Fibroblast of skin of right biceps (primary cell): ENCODE measurements at places on chromosomes 11 and 22.

DNA sequence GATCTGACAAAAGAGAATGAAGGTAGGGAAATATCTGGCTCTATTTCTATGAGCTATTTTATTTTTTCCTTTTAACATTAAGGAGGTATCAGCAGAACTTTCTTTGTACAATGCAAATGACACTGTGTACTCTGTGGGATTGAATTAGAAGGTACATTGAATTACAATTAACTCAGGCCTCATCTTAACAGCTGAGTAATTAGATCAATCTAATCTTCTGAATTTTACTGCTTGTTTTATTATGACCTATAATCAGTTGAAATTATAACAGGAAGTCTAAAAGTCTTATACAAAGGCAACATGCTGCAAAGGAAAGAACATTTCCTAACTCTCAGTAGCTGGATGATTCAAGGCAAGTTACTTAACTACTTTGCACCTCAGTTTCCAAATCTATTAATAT is 69.8 kb downstream of the RELT start:
- DNase-seq: no peak

- no peak for DNase-seq
Measured at GRCh38 chr22:49466878-49467595, 360.6 kb downstream of the BRD1 start.

DNA sequence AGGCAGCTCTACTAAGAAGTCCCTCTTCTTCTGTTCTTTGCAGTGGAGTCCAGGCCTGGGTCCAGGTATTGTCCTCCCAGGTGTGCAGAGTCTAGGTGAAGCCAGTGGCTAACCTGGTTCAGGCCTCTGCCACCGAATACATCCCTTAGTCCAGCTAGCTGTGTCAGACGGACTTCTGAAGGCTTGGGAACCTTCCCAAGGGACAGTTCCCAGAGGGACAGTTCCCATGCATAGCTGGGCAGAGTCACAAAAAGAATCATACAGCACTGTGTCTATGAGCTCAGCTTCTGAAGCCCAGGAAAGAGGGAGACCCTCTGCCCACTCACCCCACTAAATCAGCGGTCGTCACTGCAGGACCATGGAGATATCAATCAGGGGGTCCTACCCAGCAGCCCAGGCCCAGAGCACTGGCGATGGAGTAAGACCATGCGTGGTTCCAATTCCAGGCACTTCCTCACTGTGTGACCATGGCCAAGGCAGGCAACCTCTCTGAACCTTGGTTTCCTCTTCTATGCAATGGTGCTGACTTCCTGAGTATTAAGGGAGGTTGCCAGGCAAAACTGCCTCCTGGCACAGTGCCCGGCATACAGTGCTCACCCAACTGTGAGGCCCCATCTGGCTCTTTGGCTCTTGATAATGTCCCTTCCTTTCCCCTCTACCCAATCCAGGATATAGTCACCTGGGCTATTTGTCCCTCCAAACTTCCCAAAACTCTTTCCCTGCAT is 3.4 kb downstream of the MS4A10 start:
- DNase-seq: no peak

- DNase-seq: no peak
Measured at GRCh38 chr22:44249376-44250147, 63.2 kb downstream of the SHISAL1 start.

- DNase-seq: no peak
Measured at GRCh38 chr11:107040433-107041087, 22.3 kb upstream of the GUCY1A2 start.

DNA sequence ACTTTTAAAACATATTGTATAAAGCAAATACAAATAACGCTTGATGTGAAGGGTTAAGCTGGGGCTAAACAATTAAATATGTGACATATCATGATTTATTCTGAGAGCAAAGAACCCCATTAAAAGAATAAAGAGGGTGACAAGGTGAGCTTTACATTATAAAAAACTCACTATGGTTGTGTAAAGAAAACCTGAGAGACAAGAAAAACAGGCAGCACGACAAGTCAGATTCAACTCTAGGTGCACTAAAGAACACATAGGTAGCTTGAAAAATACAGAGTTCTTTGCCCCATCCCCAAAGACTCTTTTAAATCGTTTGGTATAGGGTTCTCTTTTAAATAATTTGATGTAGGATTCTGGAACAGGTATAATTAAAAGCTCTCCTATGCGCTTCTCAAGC is 63.5 kb downstream of the LUZP2 start:
- DNase-seq: no peak

GRCh38 chr11:665062-665703 is 28.1 kb downstream of the DRD4 start:
- DNase-seq: no peak

GRCh38 chr11:925158-925495 is 543 bp upstream of the AP2A2 start:
- DNase-seq: no peak

GRCh38 chr11:1882265-1883238 is 9.1 kb downstream of the PRR33 start:
- peak; percentile 69 for DNase-seq

GRCh38 chr22:47605886-47606285 is 843.4 kb downstream of the TBC1D22A start:
- no peak for DNase-seq

GRCh38 chr11:65586247-65586630 is 9.4 kb downstream of the KCNK7 start:
- no peak for DNase-seq

DNA sequence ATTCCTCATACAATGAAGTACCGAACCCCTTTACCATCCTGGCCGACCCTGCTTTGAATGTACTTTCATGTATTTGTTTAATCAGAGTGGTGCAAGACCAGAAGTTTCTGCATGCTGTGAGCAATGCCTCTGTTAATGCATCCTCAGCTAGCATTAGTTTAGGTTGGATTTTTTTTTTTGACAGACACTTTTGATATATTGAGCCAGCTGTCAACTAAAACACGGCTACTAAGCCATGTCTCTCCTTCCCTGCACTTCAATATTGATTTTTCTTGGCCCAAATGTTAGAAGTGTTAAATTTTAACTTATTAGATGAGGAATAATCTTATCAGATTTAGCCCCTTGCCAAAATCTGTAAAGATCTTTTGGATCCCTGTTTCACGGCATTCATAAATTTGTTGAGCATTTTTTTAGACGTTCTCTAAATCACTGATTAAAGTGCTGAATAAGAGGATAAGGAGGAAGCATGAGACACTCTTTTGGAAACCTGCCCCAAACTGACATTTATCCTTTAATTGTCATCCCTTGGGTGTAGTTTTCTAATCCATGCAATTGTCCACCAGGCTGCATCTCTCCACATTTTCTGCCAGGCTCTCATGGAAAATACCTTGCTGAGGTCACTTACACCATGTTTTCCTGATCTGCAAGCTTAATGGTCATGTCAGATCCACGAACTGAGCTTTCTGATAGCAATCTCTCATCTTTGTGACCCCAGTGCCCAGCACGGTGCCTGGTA is 130.7 kb downstream of the FEZ1 start:
- DNase-seq: no peak

DNA sequence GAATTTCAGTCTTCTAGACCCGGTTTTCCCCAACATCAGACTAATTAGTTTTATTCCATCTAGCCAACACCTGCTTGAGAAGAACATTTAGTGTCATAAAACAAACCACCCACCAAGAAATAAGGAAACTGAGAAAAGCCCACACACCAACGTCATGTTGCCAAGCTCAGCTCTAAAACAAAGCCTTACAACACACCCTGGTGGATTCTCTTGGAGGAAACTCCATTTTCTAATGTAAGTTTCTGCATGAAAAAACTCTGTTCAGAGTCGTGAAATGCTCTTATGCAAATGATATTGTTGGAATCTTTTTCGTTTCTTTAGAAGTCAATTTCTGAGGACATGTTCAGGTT is 105.0 kb upstream of the RAG2 start:
- DNase-seq: no peak

DNA sequence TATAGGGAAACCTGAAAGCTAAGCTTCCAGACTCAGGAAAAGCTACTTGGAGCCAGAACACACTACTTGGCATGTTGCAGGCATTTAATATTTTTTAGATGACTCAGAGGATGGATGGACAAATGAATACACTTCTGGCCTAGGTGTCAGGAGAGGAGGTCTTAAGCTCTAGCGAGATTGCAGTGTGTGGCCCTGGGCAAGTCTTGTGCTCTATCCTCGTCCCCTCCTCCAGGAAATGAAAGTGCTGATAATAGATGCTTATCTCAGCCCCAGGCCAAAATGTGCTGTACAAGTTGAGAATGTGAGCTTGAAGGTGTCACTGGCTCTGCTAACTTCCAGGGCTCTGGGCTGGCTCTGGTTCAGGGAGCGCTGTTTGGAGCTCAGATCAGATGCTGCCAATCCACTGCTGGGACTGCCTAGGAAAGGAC is 136.3 kb downstream of the PKNOX2 start:
- peak; percentile 75 for DNase-seq

GRCh38 chr11:115506954-115507675 is 2.9 kb upstream of the CADM1 start:
- DNase-seq: no peak

GRCh38 chr22:21790359-21790758 is 54.8 kb upstream of the YPEL1 start:
- no peak for DNase-seq

DNA sequence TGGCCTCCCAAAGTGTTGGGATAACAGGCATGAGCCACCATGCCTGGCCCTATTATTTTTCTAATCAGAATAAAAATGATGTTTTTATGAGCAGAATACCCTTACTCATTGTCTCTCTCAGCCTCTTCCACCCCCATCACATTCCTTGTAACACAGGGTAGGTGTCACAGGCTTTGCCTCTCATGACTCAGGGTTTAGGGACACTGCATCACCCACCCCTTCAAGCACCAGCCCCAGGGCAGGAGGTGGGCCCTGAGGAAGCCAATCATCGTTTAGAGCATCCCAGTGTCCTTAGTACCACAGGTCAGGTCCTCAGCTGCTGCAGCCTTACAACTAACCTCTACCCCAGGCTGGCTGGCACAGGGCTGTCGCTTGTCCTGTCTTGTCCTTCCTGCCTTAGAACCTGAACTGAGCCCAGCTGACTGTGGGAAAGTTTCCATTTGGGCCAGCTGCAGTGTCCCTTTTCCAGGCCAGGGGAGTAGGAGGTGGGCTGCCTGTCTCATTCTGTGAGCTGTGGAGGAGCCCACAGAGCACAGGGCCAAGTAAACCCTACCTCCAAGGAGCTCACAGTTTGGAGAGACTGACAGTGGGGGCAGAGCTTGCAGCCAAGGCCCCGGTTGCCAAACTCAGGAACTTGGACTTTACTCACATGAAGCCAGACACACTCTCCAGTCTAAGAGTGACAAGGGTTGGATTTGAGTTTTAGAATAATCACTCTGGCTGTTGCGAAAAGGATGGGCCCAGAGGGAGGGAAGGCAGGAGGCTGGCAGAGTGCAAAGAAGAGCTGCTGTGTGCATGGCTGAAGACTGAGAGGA is 19.5 kb upstream of the UVRAG start:
- DNase-seq: peak; percentile 13

- DNase-seq: no peak
Measured at GRCh38 chr11:121291896-121292494, 576 bp upstream of the SC5D start.

GRCh38 chr11:46597155-46597554 is 3.3 kb upstream of the AMBRA1 start:
- DNase-seq: no peak

DNA sequence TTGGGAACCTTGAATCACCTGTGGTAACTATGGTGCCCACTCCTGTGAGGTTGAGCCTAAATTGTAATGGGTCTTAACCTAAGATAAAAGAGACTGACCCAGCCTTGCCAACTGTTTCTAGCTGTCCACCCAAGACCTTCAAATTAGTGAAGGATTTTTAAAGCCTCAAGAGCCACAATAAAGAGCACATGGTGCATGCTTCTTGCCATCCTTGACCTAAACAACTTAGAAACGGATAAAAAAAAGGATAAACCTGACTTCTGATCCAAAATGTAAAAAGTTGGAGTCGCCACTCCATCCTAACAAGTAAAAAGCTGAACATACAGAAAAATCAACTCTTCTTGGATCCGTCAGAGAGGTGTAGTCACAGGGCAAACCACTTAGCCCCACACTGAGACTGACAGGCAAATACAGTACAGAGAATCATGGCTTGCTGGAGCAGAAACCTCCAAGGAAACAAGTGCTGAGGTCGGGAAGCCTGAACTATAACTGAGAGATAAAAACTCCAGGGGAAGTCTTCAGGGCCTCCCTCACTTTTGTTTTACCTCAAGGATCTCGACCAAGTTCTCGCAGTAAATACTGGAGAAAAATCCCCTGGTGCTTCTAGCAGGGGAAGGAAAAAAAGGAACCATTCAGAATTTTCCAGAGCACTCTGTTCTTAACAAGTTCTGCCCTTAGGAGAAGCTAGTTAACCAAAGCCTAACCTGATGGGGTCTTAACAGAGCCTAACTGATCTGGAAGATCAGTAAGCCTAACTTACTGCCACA is 16.3 kb downstream of the ENTHD1 start:
- DNase-seq: no peak

DNA sequence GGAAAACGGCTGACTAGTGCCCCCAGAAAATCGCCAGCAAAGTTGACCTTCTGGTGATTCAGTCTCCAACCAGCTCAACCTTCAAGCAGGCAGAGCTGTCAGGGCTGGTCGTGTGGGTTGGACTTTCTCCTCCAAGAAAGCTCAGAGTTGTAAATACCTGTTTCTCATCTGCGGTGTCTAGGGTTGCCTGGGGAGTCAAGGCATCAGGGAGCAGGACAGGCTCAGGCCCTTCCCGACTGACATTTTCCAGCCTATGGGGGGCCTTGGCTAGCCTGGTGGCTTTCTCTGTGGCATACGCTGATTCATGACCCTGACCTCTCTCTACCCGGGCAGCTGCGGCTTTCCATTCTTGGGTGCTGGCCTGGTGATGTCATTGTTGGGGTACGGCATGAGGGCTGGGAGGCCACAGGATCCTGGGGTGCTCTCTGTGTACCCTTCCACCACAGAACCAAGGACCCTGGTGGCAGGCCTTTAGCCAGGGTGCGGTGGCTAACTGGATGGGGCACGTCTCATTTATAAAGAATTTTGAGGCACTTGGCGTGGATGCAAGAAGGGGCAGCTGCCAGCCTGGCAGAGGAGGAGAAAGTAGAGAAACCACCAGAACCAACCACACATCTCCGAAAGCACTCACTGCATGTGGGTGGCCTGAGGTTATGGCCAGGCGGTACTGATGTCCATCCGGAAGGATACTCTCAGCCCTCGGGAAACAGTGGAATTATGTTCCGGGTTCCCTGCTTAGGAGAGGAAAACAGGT is 64.9 kb downstream of the BCR start:
- DNase-seq: no peak

- DNase-seq: no peak
Measured at GRCh38 chr11:134846328-134847082, 434.5 kb upstream of the B3GAT1 start.
